ENCODE measurements at places on chromosomes 12 and 14. TPM values are rescaled to one million over a fixed set of nuclear protein-coding genes. Genes with fewer than 3 reads are reported as not detected.

DNA sequence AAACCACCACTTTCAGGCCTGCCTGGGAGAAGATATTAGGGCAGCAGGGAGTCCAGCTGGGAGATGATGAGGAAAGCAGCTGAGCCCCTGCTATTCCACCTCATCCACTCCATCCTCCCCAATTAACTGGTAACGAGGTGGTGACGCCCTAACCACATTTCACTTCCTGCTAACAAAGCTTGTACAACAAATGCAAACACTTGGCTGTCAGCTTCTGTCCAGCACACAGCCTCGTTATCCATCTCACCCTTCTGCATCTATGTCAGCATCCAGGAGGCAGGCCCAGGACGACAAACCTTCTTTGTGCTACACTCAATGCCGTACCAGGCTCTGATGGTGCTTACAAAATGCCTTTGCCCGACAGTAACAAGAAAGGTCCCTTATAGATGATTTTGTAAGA, 225.4 kb downstream of the APAF1 start:
- no peak for DNase-seq

DNA sequence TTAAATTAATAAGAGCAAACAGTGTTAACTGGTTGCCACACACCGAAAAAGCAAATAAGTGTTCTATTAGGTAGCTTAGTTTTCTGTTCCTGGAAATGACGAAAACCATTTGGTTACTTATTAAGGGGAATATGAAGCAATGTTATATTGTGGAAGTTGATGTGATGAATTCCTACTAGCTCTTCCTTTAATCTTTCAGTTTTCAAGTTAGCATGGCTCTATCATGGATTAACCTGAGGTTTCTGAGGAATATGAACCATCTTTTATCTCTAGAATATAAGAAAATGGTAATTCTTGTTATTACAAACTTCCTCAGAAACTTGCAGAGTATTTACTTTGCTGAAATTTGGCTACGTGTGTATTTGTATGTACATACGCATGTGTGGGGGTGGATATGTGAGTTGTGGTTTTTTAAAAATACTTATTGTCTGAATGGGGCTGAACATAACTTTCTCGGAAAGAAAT, 245.7 kb downstream of the KCNC2 start:
- DNase-seq = no peak

DNA sequence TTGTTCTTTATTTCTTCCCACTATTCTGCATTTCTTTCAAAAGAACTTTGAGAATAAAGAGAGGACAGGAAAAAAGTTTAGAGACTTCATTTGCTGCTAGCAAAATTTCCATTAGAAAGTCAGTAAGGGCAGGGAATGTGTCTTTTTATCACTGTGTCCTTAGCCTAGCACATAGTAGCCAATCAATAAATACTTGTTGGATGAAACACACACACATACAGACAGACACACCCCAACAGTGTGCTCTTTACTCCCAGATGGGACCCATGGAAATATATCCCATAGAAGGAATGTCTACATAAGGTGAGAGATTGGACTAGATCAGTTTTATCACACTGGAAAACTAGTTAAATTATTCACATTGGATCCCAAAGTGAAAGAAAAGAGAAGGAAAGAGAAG, 21.1 kb upstream of the ARID2 start:
- DNase-seq = no peak

DNA sequence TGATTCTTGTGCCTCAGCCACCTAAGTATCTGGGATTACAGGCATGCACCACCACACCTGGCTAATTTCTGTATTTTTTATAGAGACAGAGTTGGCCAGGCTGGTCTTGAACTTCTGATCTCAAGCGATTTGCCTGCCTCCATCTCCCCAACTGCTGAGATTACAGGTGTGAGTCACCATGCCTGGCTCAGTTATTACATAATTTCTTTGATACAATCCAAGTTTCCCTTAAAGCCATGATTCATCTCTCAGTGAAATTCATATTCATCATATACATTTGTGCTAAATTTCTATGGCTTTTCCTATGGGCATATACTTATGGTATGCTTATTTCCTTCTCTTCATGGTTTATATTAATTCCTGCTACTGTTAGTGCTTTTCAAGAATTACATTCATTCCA, 29.1 kb upstream of the PZP start:
- no peak for DNase-seq

DNA sequence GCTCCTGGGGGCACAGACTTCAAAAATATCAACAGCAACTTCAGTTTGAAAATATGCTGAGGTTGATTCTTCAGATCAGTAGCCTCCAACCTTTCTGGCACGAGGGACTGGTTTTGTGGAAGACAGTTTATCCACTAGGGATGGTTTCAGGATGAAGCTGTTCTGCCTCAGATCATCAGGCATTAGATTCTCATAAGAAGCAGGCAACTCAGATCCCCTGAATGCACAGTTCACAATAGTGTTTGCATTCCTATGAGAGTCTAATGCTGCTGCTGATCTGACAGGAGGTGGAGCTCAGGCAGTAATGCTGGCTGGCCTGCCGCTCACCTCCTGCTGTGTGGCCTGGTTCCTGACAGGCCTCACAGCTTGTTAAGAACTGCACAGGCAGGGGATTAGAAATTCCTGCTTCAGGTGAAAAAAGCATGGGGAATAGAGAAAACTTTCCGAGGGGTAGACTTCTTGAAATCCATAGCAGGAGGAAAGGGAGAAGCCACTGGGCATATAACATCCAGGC, 12.8 kb downstream of the EPYC start:
- DNase-seq = no peak

DNA sequence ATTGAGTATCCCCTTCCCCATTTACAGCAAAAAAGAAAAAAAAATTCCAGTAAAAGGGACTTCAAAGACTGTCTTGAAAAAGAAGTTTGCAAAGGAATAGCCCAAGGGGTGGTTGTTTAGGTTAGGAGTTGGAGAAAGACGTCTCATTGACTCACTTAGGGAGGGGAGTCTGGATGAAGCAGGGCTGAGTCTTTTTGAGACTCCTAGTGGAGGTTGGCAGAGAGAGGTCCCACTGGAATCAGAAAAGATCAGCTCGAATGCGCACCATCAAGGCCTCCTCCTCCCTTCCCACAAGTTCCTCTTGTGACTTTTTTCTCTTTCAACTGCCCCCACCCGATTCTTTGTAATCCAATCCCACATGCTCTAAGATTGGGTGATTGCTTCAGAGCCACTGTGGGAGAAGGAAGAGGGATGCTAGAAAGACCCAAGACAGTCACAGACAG, 1.9 kb downstream of the ARHGEF40 start:
- DNase-seq = no peak

DNA sequence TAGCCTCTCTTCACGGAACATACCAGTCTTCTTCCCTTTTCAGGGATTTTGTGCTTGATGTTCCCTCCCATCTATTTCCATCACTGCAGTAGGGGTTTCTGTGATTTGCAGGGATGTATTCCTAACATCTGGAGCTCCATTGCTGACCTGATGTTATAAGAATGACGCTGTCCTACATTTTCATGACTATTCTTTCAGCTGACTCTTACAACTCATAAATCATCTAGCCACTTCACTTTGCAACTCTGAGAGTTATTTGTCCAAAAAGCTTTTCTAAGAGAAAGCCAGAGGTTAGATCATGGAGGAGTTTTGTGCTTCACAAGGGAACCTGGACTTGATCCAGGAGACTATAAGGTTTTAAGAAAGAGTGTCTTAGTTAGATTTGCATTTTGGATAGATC, 116.6 kb upstream of the FAR2 start:
- no peak for DNase-seq

GRCh38 chr12:114672817-114673168, 11.2 kb downstream of the TBX3 start:
- DNase-seq = no peak

- no peak for DNase-seq
Measured at GRCh38 chr12:89243771-89244170, 108.5 kb downstream of the DUSP6 start.

- DNase-seq = no peak
Measured at GRCh38 chr12:66392266-66392915, 90.1 kb downstream of the HELB start.

DNA sequence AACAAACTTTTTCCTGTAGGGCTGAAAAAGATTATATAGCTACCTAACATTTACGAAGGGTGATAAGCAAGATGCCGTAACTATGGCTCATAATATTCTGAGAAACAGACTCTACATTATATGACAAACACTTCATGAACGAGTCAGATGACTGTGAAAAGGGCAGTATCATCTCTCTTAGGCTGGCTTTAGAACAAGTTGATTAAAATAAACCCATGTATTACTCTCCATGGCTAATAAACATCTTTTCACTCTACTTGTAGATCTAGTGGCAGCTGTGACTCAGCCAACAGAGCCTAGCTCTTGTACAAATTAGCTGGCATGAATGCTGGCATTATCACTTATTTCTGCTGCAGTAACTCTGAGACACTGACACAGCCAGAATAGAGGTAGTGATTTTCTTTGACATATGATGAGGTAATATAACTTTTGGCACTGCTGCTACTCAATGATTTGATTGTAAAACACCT, 47.1 kb downstream of the SLC2A13 start:
- no peak for DNase-seq

- DNase-seq = no peak
Measured at GRCh38 chr14:62093736-62094135, 331.5 kb downstream of the SNAPC1 start.

DNA sequence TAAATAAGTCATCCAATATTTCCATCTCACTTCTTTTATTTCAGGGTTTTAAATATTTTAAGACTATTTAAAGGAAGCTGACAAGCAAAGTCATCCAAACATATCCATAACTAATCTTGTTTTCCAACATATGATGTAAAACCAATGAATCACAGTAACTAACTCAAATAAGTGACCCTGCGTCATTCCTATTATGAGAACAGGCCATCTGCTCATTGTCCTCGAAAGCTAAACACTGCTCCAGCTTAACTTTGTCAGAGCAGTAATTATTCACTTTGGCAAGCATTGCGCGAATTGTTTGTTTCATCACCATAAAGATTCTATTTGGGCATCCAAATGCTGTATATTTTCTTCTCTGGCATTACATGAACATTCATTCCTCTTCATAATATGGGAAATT, 99.1 kb downstream of the CAPZA3 start:
- DNase-seq = no peak

Gene NID2
- not detected for total RNA-seq

Gene INHBC
- not detected for total RNA-seq

Gene MTA1
- total RNA-seq = 121 TPM

Gene SLC38A6
- total RNA-seq = 7.6 TPM

Gene DAO
- total RNA-seq = not detected

Gene RIMBP2
- total RNA-seq = not detected
